LNCaP clone FGC (cell line): ENCODE measurements at places on chromosomes 11 and 22.

DNA sequence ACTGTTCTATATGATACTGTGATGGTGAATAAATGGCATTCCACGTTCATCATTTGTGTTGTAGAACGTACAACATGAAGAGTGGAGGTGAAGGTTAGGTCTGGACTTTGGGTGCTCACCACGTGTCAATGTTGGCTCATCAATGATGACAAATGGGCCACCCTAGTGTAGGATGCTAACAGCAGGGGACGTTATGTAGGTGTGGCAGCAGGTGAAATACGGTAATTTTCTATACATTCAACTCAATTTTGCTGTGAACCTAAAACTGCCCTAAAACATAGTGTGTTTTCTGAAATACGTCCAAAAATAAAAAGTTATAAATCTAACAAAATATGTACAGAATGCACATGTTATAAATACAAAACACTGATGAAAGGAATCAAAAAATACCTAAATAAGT is 6.2 kb downstream of the KRTAP5-6 start:
- no peak for DNase-seq

DNA sequence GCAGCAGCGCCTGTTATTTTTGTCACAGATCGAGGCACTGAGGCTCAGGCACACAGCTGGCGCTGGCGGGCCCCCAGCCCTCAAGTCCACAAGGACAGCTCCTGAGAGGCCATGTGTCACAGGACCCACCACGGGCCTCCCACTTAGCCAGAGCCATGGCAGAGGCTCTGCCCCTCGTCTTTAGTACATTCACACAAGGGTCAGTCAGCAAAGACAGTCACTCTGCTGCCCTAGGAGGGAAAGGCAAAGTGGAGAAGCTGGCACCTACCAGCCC is 29.1 kb downstream of the GNAZ start:
- DNase-seq = no peak

DNA sequence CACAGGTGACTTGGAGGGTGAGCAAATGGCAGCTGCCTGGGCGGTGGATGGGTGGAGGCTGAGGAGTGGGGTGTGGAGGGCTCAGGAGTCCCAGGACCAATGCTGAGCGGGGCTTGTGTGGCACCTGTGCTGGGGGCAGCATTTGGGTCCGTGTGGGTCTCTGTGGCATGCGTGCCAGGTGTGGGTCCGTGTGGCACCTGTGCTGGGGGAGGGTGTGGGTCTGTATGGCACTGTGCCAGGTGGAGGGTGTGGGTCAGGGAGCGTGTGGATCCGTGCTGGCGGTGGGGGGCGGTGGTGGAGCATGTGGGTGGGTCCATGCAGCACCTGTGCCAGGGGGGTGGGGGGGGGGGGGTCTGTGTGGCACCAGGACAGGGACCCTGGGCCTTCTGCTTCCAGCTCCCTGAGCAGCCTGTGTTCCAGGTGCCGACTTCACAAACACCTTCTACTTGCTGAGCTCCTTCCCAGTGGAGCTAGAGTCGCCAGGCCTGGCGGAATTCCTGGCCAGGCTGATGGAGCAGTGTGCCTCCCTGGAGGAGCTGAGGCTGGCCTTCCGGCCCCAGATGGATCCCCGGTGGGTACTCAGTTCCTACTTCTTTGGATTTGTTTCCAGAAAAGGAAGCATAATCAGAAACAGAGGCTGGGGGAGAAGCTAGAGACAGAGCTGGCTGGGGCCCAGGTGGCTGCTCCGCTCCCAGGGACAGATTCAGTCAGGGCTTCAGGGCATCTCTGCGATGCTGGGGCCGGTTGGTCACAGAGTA is 14.7 kb downstream of the SELENOO start:
- no peak for DNase-seq

DNA sequence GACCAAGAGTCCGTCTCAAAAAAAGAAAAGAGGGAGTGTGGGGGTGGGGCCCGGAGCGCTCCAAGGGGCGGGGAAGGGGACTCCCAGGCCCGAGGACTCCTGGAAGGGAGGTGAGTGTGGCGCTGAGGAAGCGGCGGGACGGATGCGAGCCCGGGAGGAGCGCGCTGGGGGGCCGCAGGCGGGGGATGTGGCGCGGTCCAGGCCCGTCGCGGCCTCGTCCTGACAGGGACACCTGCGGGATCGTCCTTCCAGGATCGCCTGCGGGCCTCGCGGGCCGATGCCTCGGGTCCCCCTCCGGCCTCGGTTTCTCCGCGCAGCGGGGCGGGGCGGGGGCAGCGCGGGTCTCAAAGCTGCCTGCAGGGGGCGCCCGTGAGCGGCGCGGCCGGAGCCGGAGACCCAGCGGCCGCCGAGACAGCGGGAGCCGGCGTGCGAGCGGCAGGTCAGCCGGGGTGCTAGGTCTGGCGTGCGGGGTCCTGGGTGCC is 3.8 kb upstream of the ADORA2A start:
- no peak for DNase-seq

DNA sequence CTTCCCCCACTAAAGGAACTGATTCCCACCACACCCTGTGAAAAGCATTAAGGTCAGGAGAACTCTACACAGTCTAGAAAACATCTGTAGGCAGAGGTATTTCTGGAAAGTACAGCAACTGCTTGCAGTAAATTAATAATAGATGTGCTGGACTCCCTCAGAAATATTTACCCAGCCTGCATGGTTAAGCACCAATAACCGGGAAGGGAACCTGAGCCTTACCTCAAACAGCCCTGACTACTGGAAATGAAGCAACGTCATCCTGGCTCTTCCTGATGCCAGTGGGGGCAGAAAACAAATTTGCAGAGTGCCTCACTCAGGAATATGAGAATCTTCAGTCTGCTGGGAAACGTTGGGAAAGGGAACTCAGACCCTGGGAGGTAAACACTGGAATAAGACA is 318.1 kb downstream of the TENM4 start:
- DNase-seq = no peak

- no peak for DNase-seq
These were observed 636 bp downstream of the KCNQ1OT1 start for GRCh38 chr11:2699185-2699530.

DNA sequence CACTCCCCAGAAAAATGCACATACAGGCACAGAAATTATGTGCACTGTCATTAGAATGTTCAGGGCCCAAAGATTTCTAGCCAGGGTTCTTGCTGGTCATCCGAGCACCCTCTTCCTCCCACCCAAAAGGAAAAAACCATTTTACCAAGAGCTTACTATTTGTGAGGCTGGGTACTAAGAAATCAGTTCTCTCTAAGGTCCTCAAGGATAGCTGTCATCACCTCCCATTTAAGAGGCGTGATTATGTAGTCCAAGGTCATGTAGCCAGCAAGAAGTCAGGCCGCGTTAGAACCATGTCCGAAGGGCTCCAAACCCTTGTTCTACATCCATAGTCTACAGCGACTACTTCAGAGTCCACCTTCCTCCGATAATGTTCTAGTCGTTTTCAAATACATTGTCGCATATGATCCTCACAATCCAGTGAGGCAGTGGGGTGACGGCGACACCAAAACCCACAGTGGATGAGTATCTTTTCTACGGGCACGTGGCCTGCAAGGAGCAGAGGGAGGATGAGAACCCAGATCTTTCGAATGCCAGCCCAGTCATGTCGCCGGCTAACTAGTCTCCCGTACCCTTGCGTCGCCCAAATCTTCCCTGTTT is 634 bp downstream of the TIMM8B start:
- DNase-seq = no peak

DNA sequence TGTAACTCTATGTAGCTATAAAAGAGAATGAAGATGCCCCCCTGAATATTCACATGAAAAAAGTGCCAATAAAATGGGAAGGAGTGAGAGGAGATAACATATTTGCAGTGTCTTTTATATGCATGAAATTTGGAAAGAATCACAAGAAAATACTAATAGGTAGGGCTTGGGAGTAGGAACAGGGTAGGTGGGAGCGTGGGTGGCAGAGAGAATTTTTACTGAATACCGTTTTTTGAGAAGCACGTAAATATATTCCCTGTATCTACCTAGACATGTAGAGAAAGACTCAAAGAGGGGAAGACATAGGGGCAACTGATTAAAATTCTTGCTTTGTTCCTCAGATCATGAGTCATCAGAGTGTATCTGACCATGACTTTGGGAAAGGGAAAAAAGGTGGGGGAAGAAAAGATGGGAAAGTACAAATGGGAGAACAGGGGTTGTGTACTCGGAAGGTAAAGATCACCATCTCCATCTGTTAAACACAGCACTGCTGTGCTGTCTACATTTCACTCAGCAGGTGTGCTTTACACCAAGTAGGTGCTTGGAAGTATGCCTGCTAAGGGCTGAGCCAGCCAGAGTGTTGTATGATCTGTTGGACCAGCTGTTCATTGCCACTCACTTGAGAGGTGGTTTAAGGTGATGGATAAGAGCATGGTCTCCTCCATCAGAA is 16.0 kb downstream of the PRR5L start:
- DNase-seq = peak; percentile 19

GRCh38 chr11:94342250-94342649 is 37.9 kb downstream of the IZUMO1R start:
- DNase-seq = no peak

- no peak for DNase-seq
These were observed 55.9 kb upstream of the KIRREL3 start for GRCh38 chr11:127056338-127056971.

- no peak for DNase-seq
These were observed 456.2 kb downstream of the BRD1 start for GRCh38 chr22:49371325-49372110.

- no peak for DNase-seq
These were observed 905.5 kb upstream of the RAG2 start for GRCh38 chr11:37503411-37504059.

DNA sequence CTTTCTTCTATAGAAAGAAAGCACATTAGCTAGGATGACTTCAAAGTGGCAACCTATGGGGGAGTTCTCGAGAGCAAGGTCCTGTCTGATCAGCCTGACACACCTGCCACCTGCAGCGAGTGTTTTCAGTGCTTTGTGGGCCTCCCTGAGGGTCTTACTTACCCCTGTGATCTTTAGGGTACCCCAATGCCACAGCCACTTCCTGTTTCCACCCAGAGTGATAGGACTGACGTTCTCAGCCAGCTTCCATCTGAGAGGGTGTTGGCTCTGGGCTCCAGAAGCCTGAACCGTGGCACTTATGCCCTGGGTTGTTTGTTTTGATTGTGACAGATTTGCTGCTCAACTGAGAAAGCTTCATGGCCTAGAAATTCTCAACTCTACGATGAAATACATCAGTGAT is 21.7 kb upstream of the ANKK1 start:
- no peak for DNase-seq

DNA sequence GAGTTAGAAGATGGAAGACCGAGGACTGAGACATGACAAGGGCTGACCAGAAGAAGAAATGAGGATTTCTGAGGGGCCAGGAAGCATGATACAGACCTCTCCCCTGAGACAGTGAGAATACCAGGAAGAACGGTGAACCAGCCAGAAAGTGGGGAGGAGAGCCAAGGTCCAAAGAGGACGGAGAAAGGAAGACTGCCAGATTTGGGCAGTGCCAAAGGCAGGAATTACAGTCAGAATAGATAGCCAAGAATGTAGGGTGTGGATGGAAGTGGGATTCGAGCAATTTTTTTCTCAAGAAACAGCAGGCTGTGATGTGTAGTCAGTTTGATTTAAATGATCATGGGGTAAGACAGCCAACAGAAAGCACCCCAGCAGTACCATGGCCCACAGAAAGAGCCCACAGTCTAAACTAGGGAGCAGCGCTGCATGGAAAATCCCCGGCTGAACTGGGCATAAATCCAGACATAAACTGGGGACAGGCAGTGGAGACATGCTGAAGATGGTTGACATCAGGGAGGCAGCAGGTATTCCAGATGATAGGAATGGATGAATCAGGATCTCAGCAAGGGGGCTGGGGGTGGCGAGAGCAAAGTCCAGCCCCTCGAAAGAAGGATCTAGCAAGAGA is 67.3 kb upstream of the BARX2 start:
- DNase-seq = no peak

GRCh38 chr11:111819161-111819828 is 52.1 kb downstream of the ALG9 start:
- no peak for DNase-seq

DNA sequence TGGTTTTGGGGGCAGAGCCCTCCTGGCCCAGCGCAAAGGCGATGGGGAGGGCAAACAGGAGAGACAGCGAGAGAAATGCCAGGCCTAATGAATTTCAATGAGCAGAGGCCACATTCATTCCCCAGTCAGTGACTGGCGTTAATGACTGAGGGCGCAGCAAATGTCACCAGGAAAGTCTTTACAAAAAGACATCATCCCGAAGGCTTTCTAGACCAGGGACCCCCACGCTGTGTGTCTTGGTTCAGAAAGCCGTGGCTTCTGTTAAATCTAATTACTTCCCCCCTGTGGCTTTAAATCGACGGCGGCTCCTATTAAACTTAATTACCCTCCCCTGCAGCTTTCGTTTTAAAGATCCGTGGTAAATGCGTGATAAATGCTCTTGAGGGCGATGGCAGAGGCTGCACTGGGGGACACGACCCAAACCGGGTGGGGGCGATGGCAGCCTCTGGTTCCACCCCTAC is 1.6 kb upstream of the FGF19 start:
- DNase-seq = no peak

- peak; percentile 42 for DNase-seq
These were observed 48.1 kb upstream of the SHISAL1 start for GRCh38 chr22:44360668-44361381.

DNA sequence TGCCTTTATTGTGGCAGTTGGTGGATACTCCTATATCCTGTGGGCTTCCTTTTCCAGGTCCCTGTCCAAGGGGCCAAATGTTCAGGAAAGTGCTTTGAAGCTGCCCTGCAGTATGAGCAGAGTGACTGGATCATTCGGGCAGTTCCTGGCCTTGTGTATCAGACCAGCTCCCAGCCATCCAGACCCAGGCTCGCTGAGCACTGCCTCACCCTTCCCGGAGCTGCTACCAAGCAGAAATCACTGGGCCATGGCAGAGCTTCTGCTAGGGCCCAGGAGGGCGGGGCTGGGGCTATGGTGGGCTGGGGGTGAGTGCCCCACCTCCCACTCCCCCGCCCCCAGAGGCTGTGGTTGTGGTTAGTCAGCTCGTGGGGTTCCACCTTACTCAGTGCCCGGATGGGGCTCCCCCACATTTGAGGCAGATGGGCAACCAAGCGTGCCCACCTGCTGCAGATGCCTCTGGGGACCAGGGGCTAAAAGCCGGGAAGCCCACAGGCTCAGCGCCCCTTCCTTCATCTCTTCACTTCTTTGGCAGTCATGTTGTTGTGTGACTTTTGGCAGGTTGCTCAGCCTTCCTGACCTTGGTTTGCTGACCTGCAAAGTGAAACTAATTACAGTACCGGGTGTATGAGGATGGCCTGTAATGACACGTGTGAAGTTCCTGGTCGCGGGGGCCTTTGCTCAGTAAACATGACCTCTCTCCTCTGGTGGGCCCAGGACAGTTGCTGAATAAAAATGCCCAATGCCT is 2.1 kb upstream of the LRRC32 start:
- DNase-seq = no peak

- no peak for DNase-seq
These were observed 148.3 kb downstream of the PKNOX2 start for GRCh38 chr11:125312812-125313211.

DNA sequence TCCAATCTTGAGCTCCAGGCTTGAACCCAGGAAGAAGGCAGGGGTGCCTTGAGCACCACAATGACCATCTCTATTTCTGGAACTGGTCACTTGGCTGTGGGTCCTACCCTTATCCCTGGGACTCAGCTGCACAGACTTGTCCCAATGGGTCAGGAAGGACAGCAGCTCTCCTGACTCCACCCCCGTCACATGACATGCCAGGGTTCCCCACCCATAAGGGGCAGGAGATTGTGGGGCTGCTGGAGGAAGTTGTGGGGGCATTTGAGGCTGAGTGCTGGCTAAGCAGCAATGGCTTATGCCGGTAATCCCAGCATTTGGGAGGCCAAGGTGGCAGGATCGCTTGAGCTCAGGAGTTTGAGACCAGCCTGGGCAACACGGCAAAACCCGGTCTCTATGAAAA is 56.2 kb downstream of the NFAM1 start:
- DNase-seq = no peak
